ENCODE measurements at places on chromosomes 7 and 10.
A peak's percentile ranks its signal among the peaks of the same experiment; 100 is the strongest.

DNA sequence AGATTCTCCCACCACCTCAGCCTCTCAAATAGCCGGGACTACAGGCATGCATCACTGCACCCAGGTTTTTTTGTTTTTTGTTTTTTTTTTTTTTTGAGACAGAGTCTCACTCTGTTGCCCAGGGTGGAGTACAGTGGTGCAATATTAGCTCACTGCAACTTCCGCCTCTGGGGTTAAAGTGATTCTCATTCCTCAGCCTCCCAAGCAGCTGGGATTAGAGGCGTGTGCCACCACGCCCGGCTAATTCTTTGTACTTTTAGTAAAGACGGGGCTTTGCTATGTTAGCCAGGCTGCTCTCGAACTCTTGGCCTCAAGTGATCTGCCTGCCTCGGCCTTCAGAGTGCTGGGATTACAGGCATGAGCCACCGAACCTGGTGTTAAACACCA is 107.5 kb upstream of the KIF5B start:
- no peak for DNase-seq

DNA sequence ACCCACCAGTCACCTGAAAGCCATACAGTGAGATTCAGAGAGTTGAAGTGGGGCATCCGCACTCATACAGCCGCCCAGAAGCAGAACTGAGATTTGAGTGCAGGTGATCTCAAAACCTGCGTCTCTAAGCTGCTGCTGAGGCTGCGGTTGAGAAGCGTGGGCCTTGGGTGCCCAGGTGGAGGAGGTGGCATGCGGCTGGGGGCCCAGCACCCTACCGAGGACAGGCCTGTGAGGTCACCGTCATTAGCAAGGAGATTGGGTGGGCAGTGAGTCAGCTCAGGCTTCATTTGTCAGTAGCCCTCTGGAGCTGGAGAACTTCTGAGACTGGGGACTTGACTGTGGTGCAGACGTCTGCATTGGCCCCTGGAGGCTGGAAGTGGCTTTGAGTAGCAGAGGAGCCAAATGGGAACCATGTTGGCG is 29.8 kb downstream of the ZMIZ1 start:
- no peak for DNase-seq

DNA sequence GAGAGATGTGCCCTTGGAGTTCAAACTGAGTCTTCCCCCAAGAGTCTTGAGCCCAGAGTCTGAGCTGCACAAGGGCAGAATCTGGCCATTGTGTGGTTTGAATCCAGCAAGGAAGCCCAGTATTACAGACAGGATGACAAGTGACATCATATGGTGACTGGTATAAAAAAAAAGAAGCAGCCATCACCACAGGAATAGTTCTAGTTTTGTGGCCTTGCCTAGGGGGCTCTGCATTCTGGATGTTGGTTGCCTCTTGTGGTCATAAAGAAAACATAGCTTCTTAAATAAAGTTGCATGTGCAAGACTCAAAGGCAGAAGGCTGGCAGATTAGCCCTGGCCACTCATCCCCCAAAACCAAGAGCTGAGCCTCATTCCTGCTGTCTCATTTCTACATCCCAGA is 16.8 kb upstream of the LRRC72 start:
- DNase-seq, result no peak

DNA sequence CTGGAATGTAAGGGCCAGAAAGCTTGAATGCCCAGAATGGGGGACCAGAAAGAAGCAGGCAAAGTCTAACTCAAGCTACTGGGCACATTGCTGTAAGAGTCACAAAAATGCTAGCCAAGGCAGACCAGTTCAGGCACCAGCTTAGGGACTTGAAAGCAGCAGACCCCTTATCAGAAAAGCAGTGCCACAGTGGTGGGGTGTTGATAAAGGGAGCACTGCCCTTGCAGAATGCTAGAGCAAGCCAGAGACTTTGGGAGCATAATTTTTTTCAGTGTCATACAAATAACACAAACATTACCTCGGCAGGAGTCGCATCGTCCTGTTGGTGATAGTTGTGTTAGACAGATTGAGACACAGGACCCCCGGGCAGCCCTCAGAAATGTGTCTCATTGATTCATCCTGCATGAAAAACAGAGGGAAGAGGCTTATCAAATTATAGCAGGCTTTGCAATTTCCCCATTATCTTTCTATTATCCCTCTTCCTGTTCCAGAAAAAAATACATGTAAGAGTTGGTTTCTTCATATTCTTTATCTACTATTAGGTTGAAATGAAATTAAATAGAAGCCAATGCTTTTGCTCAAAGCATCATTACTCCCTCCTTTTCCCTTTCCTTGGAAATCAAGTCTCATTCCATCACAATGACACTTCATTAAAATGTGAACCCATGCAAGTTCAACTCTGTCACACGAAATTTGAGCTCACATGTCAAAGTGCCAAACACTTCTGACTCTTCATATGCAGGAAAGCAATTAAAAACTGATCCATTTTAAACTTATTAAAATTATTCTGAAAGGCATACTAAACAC is 13.4 kb downstream of the LRRC17 start:
- DNase-seq, result no peak

DNA sequence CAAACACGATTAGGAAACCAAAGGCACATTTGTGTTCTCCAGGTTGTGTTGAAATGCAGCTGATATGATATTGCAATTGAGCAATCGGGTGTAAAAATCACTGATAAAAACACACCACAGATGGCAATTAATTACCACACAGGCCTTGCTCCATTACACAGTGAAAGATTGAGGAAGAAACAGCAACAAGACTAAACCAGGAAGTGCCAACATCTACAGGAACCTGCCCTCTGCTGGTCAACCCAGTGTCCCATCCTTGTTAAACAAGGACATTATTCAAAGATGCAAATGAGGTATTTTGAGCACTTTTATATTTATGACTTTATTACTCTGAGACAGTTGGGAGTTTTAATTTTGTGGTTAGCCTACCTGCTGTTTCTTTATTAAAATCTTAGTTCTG is 765.6 kb upstream of the GHITM start:
- peak; percentile 8 for DNase-seq

- no peak for DNase-seq
These were observed 225.5 kb downstream of the CHCHD3 start for GRCh38 chr7:132856416-132856815.
